Mesenteric fat pad (tissue), 1 donor: ENCODE measurements at places on chromosomes 6 and 20. TPM values are rescaled to one million over a fixed set of nuclear protein-coding genes. Genes with fewer than 3 reads are reported as not detected.

GRCh38 chr6:75579951-75580350 is 21.7 kb upstream of the SENP6 start:
- no peak for DNase-seq

KCNK5 gene
- total RNA-seq: 0.87 TPM

SNAP91 gene
- total RNA-seq: 0.48 TPM

DNA sequence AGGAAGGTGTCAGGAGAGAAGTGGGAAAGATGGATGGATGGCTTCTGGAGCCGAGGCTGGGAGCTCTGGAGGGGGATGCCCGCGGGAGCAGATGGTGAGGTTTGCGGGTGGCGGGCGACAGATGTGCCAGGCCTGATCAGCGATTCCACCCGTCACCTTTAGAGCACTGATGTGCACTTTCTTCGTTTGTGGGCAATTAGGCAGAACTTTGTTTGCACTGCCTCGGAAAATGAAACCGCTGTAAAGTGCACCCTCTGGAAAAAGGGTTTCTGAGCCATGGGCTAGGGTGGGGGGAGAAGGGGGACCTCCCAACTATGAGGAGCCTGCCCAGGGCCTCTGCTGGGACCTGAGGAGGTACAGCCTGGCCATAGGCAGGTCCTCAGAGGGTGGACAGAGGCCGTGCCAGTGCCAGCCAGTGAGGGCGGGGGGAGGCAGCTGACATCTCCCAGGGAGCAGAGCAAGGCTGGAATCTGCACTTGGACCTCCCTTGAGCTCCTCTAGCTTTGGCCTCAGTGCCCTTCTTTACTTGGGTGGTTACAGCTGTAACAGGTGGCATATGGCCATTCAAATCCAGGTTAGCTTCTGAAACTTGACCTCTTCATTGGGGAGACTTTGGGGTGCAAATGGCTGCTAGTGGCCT is 58.7 kb downstream of the CD40 start:
- no peak for DNase-seq

- no peak for DNase-seq
Observed at GRCh38 chr20:50247196-50248094, 56.8 kb downstream of the CEBPB start.

RAET1E gene
- 0.29 TPM for total RNA-seq

DNA sequence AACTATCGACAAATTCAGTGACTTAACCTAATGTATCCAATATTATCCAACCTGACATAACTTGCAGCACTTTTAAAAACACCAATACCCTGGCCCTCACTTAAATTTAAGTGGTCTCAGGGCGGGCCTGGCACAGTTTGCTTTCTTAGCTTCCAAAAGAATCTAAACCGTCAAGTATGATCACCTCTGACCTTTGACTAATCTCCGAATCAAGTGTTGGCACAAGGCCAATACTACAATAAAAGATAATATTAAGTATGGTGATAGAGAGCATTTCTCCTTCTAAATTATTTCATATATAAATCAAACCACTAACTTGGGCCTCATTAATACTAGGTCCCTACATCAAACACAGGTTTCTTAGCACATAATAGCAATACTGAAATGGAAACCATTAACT is 153.0 kb downstream of the PTPRK start:
- DNase-seq: no peak

DNA sequence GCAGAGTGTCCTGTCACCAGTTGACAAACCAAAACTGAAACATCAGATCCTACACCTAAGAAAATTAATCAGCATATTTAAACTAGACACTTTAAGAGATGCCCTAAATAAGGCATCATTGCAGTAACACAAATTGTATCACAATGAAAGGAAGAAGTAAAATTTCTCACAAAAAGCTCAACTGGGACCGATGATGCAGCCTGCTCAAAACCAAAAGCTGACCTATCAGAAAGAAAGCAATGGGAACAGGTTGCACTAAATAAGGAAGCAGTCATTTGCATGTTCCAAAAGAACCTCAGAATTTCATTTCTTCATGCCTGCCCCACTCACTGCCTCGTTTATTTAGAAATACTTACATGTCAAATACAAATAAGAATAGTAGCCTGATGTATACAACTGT is 12.1 kb downstream of the HIVEP2 start:
- no peak for DNase-seq

DNA sequence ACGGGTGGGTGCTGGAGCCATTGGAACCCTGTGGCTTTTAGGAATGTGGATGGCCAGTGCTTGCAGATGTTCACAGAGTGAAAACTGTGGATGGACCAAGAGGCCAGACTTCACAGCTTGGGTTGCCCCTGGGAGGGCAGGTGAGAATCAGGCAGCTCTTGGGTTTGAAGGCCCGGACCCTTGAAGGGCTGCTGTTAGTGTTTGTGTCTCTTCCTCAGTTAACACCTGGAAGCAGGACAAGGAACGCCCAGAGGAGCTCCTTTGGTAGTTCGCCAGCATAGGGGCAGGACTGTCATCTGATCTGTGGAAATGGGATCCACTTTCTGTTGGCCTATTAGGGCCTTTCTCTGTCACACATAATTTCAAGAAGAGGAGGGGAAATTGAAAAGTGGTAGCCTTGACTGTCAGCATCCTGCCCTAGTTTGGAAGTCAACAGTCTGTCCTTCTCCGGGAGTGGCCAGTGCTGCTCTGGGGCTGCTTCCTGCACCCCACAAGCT is 43.6 kb downstream of the RIOK1 start:
- DNase-seq: no peak

HLA-DMB gene
- total RNA-seq: 12.3 TPM
